ENCODE measurements at places on chromosomes 5 and 9.

GRCh38 chr9:123048748-123049147 is 15.3 kb downstream of the GPR21 start:
- no peak overlapping the region for H3K4me3 ChIP-seq
- no peak for DNase-seq
- peaks cover 3% of the 10 kb centered on the region for H3K36me3 ChIP-seq
- H3K4me1 ChIP-seq, result no peaks in the 10 kb centered on the region
- H3K27me3 ChIP-seq, result no peaks in the 10 kb centered on the region
- no peak overlapping the region for H3K27ac ChIP-seq

DNA sequence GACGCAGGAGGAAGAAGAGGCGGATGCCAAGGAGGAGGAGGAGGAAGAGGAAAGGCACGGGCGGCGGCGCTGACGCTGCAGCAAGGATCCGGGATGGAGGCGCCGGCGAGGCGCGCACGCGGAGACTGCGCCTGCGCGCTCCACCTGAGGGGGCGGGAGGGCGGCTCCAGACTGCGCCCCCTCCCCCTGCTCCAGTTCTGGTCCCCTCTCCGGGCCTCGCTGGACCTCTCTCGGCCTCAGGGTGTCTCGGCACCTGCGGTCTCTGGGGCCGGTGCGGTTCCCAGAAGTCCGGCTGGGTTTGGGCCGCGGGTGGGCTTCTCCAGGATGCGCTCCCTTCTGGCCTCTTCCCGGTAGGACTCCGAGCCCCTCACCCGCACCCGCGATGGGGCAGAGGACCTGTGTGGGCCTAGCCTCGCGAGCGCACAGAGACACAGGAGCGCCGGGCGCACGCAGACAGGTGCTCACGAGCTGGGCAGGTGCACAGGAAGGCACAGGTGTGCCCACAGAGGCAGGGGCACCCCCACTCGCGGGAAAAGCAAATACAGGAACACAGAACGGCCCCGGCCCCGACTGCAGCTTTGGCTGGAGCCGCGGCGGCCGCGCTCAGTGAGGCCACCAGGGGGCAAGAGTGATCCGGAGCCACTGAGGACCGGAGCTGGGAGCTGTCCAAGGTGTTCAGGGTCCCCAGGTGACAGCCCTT is at the start of gene NPDC1:
NPDC1 (minus strand) TSS at position 90 of the 700 bp plus-strand sequence. CDS start 188 bp downstream, outside the sequence.
- peak; percentile 78 for DNase-seq
- peaks cover 41% of the 10 kb centered on the region for H3K27me3 ChIP-seq
- H3K4me3 ChIP-seq, result no peak within 1 kb of the TSS
- no peaks in the 10 kb centered on the region for H3K36me3 ChIP-seq

- no peak for DNase-seq
- H3K27ac ChIP-seq, result peak overlapping the region; percentile 97
- no peak overlapping the region for H3K4me3 ChIP-seq
- no peaks in the 10 kb centered on the region for H3K36me3 ChIP-seq
- peaks cover 82% of the 10 kb centered on the region for H3K4me1 ChIP-seq
- no peaks in the 10 kb centered on the region for H3K27me3 ChIP-seq
These were observed 45.3 kb upstream of the NKD2 start for GRCh38 chr5:963310-963672.

DNA sequence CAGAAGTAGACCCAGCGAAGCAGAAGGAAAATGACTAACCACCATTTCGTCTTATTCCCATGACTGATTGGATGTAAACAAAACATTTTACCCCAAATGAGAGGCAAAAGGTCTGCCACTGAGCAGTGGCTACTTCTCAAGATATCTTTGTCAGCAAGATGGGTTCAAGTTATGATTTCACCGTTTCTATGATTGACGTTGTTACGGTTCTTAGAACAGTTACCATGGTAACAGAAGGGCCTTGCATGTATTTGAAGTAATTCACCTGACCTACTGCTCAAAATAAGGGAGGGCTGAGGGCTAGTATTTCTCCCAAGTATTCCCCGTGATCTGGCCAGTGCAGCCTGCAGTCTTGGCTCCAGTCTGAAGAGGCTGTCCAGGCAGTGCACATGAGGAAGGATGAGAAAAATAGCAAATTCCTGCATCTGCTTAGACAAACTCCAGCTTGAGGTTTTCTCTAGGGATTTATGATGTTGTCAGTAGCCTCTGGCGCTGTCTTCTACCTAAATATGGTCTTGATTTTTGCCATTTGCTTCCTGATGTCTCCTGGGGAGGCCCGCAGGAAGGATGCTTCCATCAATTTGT is 372.7 kb downstream of the TMEM38B start:
- no peaks in the 10 kb centered on the region for H3K36me3 ChIP-seq
- H3K27me3 ChIP-seq, result no peaks in the 10 kb centered on the region
- H3K4me3 ChIP-seq, result no peak overlapping the region
- no peak overlapping the region for H3K27ac ChIP-seq
- no peaks in the 10 kb centered on the region for H3K4me1 ChIP-seq
- no peak for DNase-seq

- no peaks in the 10 kb centered on the region for H3K4me1 ChIP-seq
- peaks cover 41% of the 10 kb centered on the region for H3K36me3 ChIP-seq
- no peak for DNase-seq
These were observed 5.9 kb downstream of the SLC23A1 start for GRCh38 chr5:139377226-139377625.
